Stimulated activated CD4-positive, alpha-beta T cell treated with anti-CD3 and anti-CD28 coated beads, Interleukin-4, amount 100 ng/mL, for 1 hour (primary cell): ENCODE measurements at places on chromosomes 2 and 18.

DNA sequence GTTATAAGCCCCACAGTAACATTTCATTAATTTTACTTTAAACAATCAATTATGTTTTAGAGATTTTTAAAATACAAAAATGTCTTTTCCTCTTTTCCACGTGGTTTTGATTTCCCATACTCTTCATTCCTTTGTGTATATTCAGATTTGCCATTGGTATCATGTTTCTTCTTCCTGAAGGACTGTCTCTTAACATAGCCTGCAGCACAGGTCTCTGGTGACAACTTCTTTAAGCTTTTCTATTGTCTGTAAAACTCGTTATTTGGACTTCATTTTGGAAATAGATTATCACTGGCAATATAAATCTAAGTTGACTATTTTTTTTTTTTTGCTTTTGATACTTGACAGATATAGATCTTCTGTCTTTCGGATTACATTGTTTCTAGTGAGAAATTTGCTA lies 115.2 kb upstream of the KLHL29 start:
- no peak for DNase-seq

GRCh38 chr2:101745711-101746694 lies 48.5 kb downstream of the MAP4K4 start:
- DNase-seq, result no peak

DNA sequence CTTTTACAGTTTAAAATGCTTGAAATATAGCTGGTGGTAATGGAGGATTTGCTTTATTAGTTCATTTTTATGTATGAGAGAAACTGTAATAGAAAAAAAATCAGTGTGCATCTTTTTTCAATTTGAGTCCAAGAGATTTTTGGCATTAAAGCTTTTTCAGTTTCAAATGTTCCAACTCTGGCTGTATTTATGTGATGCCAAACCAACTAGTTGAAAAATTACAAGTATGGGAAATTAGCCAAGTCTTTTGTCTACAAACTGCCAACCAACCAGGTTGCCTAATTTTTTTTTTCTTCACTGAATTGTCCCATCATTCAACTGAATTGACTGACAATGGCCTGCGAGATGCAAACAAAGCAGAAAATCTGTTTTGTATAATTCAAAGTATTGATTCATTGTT lies 95.7 kb downstream of the ICOS start:
- no peak for DNase-seq

GRCh38 chr2:29068513-29068912 lies 5.8 kb downstream of the PCARE start:
- no peak for DNase-seq

GRCh38 chr2:1793868-1794445 lies 49.6 kb upstream of the PXDN start:
- DNase-seq, result no peak

GRCh38 chr2:20612925-20613916 lies 37.7 kb downstream of the HS1BP3 start:
- no peak for DNase-seq

- DNase-seq, result no peak
Measured at GRCh38 chr2:199160677-199161465, 296.9 kb downstream of the SATB2 start.

- DNase-seq, result no peak
Measured at GRCh38 chr2:26534098-26534864, 56.4 kb upstream of the OTOF start.

DNA sequence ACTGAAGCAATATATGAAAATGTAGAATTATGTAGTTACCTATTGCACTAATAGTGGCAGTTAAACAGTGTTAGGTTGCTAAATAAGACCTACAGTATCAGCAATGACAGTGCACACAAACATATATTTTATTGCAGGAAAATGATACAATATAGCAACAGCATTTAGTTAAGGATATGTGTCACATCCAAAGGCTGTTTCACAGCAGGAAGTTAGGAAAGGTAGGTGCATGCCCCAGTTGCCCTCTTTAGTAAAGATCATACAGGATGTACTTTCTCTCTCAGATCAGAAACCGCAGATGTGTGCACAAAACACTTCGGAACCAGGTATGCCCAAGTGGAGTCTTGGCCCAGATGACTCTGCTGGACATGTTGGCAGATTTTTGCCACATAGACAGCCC lies 444.1 kb downstream of the XIRP2 start:
- DNase-seq, result no peak

- DNase-seq, result no peak
Measured at GRCh38 chr2:8514274-8514662, 167.6 kb upstream of the ID2 start.

- DNase-seq, result no peak
Measured at GRCh38 chr2:235533198-235533597, 39.4 kb downstream of the AGAP1 start.

DNA sequence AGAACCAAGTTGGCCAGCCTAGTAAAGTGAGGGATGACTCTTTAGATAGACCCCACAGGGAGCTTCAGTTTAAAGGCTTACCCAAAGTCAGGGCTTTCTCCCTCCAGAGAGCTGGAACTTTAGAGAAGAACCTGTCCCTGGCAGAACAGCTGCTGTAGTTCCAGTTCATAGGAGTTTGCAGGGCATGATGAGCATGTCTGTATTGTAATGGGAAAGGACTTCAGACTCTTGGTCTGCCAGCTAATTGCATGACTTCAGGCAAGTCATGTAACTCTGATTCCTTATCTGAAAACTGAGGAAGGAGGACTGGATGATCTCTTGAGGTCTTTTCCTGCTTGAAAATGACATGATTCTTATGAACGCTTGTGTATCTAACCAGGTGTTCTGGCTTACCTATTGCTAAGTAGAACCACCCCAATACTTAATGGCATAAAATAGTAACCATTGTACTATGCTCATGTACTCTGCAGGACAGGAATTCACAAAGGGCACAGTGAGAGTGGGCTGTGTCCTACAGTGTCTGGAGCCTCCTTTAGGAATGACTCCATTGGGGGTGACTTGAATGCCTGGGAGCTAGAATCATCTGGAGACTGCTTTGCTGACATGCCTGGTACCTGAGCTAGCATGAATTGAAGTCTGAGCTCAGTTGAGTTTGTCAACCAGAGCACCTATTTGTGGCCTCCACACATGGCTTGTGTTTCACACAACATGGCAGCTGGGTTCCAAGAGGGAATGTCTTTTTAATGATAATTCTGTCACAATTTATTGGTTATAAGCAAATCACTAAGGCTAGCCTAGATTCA lies 18.9 kb downstream of the SP5 start:
- DNase-seq, result no peak

DNA sequence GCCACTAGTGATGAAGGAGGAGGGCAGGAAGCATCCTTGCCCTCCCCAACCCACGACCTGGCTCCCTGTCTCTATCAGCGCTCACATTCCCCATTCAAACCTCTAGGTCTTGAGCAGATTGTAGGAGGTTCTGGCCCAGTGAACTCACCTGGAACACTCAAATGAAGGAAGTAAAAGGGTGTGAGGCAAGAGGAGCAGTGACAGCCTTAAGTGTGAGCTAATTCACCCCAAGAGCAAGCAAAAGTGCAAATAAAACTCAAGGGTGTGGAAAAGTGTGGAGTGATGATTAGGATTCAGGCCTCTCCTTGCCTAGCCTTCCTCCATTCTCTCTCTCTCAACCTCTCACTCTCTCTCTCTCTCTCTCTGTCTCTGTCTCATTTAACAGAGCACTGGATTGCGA lies 41.0 kb downstream of the CYBRD1 start:
- DNase-seq, result no peak

DNA sequence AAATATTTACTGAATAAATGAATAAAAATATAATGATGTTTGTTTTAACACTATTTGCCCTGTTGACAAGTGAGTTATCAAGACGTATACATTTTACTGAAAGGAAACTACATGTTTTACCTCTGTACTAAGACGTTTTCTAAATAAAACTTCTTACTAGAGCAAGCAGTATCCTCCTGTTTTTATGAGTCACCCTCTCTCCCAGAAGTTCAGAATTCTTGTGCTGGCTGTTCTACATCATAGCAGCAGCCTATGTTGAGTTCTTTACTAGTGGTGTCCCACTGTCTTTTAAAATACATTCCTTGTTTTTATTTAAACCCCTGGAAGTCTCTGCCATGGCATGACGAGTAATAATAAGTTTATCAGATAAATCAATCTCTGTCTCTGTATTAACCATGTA lies 297.4 kb downstream of the CALCRL start:
- DNase-seq, result no peak

- no peak for DNase-seq
Measured at GRCh38 chr2:148888986-148889385, 14.0 kb downstream of the KIF5C start.

GRCh38 chr2:9355716-9356115 lies 67.6 kb downstream of the ITGB1BP1 start:
- DNase-seq, result no peak

DNA sequence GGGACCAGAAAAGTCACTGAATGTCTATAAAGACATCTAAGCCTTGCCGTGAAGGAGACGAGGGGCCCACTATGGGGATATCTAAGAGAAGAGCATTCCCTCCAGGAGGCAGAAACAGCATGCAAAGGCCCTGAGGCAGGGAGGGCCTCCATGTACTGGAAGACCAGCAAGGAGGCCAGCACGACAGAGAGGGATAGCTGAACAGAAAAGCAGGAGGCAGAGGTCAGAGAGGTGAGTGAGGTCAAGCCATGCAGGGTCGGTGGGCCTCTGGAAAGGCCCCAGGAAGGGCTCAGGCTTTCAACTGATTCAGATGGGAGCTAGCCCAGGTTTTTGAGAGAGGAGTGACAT lies 5.7 kb downstream of the TRABD2A start:
- DNase-seq, result no peak

DNA sequence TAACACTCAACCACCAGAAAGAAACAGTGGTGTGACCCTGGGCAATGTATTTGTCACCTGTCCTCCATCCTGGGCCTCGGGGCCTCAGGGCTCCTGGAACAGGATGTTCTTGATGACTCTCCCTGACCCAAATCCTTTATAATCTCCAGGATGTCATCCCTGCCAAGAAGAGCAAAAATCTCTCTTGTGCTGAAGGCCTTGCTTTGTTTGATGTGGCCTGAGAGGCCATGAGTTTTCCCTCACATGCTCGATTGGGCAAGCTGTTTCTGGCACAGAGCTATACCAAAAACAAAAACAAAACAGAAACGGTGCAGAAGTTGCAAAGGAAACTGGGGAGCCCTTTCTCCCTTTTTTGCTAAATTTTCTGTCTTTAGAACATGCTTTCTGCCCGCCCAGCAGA lies 35.7 kb upstream of the ST3GAL5 start:
- DNase-seq, result no peak

GRCh38 chr18:55407774-55408535 lies 180.0 kb downstream of the TCF4 start:
- no peak for DNase-seq

DNA sequence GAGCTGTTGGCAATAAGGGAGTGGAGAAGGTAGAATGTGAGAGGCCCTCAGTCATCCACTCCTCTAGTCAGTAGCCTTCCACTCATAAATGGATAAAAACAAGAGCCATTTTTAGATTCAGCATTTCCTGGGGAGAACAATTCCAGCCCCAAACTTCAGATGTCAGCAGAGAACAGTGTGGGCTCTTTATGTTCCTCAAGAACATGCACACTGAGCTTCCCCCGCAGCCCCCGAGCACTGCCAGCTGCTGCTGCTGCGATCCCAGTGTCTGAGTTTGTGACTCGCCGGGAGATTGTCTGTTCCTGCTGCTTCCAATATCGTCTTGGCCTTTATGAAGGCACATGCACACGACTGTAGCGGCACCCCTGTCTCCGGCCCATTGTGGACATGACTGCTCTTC lies 143.7 kb upstream of the CTNNA2 start:
- no peak for DNase-seq

DNA sequence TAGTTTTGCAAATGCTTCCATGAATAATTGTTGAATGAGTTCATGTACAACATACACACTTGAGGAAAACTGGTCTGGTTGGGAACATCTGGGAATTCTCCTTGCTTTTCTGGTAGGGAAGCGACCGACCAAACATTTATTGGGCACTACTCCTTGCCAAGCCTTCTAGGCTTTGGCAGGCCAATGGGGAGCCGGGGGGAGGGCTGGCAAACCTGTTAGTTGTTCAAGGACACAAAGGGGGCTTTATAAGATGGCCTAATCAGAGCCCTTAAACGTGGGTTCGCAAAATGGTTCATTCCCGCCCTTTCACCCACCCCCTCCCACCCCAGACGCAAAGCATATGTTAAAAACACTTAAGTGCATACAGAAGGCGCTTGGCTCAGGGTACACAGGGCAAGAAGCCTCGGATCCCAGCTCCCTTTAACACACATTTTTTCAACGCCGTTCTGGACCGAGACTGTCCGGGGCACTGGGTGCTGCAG lies 844 bp upstream of the VSNL1 start:
- no peak for DNase-seq

GRCh38 chr18:814300-815084 lies 2.5 kb upstream of the YES1 start:
- no peak for DNase-seq

GRCh38 chr2:201808027-201808426 lies 1.7 kb downstream of the CDK15 start:
- DNase-seq, result no peak

- DNase-seq, result no peak
Measured at GRCh38 chr18:32310101-32310500, 120.3 kb downstream of the MEP1B start.

DNA sequence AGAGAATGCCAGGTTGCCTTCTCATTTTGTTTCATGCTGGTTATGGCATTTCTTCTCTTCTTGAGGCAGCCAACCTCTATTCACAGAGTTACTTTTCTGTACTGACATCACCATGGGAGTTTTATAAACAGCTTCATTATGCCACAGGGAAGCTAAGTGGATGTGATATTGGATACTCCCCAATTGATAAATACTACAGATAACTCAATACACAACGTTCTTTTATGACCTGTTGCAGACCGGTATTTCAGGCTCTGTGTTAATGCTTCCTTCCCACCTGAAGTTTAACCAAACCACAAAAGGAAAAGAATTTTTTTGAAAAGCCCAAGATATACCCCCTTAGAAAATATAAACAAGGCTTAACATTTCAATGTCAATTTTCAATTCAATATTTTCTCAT lies 258.3 kb upstream of the SOX11 start:
- no peak for DNase-seq

DNA sequence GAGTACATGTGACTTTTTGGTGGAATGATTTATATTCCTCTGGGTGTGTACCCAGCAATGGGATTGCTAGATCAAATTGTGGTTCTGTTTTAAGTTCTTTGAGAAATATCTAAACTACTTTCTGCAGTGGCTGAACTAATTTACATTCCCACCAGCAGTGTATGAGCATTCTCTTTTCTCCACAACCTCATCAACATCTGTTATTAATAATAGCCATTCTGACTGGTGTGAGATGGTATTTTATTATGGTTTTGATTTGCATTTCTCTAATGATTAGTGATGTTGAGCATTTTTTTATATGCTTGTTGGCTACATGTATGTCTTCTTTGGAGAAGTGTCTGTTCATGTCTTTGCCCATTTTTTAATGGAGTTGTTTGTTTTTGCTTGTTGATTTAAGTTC lies 267.4 kb upstream of the NT5C1B start:
- no peak for DNase-seq

DNA sequence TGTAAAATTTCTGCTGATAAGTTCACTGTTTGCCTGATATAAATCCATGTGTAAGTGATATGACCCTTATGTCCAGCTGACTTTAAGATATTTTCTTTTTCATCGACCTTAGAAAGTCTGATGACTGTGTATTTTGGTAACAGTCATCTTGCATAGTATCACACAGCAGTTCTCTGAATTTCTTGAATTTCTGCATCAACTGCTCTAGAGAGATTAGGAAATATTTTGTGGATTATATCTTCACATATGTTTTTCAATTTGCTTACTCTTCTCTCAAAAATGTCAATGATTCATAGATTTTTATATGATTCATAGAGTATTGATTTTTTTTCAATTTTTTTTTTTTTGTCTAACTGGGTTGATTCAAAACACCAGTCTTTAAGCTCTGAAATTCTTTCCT lies 945.3 kb downstream of the TRIB2 start:
- no peak for DNase-seq

- no peak for DNase-seq
Measured at GRCh38 chr2:9657083-9657482, 26.3 kb upstream of the YWHAQ start.
